NK-92 treated with Interleukin-12 subunit alpha and Interleukin-12 subunit beta, amount 100 ng/mL, for 24 hours (cell line): ENCODE measurements at places on chromosomes 12 and 14.

GRCh38 chr12:121009741-121010140, 6.5 kb downstream of the C12orf43 start:
- DNase-seq, result no peak

GRCh38 chr14:24378981-24379906, 11.3 kb downstream of the NFATC4 start:
- no peak for DNase-seq

GRCh38 chr14:74591899-74592298, 20.1 kb downstream of the LTBP2 start:
- no peak for DNase-seq

DNA sequence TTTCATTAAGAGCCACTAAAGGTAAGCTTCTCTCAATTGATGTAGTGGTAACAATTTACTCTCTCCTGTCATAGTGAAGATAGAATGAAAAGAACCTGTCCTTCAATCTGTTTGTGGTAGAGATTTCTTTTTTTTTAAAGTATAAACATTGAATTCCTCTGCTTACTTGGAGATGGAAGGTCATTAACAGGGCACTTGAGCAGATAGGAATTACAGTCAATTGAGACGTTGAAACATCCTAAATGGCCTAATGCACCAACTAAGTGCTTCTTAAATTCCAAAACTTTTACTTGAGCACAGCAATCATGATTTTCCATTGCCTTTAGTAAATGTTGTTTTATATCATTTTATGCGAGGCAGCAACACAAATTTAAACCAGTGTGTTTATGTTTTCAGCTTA, 241.4 kb downstream of the FOXG1 start:
- DNase-seq, result no peak

- no peak for DNase-seq
Measured at GRCh38 chr12:116429826-116430360, 129.3 kb upstream of the MAP1LC3B2 start.
